Body of pancreas (tissue), 4 donors: ENCODE measurements at places on chromosomes 4 and X. TPM values are rescaled to one million over a fixed set of nuclear protein-coding genes. Genes with fewer than 3 reads are reported as not detected.
A peak's percentile ranks its signal among the peaks of the same experiment; 100 is the strongest.

The UGT2B10 gene
- not detected for total RNA-seq

The NUDT11 gene
- 2.0 TPM for total RNA-seq

The FAM53A gene
- total RNA-seq, result 2.3 TPM

DNA sequence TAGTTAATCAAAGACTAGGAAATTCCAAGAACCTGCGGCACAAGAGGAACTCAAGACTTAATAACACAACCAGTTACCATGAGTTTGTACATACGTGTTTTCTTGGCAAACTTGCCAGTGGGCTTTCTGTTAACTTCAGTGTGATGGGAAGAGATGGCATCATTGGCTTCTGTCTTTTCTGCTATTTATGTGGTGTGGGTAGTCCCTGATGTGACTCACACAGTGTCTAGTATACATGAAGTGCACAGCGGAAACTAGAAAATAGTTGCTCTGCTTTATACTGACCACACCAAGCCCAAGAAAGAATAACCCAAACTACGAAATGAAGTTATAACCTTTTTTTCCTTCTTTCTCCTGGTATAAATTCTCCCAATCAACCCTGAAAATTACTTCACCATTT is 24.5 kb downstream of the DAPP1 start:
- DNase-seq, result no peak

GRCh38 chr4:57044996-57045395 is 65.2 kb downstream of the IGFBP7 start:
- DNase-seq, result no peak

DNA sequence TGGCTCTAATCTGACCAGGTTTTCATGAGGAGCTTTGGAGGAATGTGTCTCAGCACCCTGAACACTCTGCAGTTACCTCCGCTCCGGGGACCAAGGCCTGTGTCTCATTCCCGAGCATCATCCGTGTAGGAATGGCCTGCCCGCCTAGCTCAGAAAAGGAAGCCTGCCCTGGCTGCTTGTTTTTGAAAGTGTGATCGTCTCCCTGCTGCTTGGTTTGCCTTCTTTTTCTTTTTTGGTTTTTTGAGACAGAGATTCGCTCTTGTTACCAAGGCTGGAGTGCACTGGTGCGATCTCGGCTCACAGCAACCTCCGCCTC is 73.3 kb downstream of the CRLF2 start:
- no peak for DNase-seq

- no peak for DNase-seq
These were observed 26.5 kb downstream of the TFDP3 start for GRCh38 chrX:133191739-133192039.

- DNase-seq, result no peak
These were observed 16.6 kb downstream of the DKC1 start for GRCh38 chrX:154779261-154779660.

GRCh38 chr4:32789026-32789608 is 2068.9 kb downstream of the PCDH7 start:
- DNase-seq, result no peak

DNA sequence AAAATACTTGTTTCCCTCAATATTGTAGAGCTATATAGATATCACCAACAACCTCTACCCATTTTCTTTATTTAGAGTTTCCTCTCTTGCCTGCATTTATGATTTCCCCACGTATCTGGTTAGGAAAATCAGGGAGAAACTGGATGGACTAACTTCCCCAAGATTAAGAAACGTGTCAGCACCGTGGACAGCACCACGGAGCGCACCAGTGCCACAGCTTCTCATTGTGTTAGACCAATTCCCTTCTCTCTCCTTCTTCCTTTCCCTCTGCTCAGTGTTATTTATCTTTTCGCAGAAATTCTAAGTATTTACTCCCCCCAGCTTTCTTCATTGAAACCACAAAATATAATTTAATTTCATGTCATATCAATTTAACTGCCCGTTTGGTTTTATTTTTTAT is 568.6 kb upstream of the BOD1L1 start:
- peak; percentile 43 for DNase-seq

GRCh38 chr4:20251031-20251795 is 492 bp upstream of the SLIT2 start:
- DNase-seq, result no peak

DNA sequence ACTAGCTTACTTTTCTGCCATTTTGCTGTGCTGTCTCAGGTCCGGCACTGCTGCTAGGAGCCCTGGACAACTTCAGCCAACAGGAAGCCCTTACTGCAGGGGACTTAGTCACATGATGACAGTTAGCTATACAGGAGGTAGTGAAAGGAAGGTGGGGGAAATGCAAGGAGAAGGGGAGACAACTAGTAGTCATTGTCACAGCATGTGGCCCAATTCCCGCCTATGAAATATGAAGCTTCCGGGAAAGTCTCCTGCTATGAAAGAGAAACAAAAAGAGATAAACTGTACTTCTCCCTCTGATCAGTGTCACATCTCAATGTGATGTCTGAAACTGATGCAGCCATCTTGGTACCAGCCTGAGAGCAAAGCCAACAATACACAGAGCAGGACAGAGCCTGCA is 71.6 kb downstream of the AMELX start:
- no peak for DNase-seq

GRCh38 chr4:14524276-14524675 is 478.0 kb upstream of the CPEB2 start:
- DNase-seq, result no peak

GRCh38 chrX:27981349-27981748 is at the start of gene DCAF8L1:
Gene DCAF8L1 (minus strand): TSS chrX:27981449. CDS start chrX:27981334, 115 bp downstream.
- no peak for DNase-seq

GRCh38 chr4:95153182-95153581 is 395.4 kb downstream of the BMPR1B start:
- no peak for DNase-seq

DNA sequence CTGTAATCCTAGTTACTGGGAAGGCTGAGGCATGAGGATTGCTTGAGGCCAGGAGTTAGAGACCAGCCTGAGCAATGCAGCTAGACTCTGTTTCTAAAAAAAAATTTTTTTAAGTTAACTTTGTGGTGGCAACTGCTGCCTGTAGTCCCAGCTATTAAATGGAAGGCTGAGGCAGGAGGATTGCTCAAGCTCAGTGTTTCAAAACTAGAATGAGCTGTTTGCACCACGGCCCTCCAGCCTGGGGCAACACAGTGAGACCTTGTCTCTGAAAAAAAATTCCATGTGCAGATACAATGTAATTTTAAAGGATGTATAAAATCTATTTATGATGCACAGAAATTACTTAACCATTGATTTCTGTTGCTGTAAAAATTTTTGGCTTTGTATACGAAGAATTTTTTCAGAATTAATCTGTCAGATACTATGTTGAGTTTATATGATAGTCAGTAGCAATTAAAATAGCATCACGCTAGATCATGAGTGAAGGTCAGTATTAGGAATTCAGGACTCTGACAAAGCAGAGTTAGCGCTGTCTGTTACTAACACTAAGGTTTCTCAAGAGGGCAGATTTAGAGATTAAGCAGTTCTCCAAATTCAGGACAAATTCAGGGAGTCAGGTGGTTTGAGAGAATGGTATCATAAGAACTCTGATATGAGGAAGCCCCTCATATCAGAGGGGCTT is 8.3 kb upstream of the AGA start:
- DNase-seq, result no peak

GRCh38 chrX:100804780-100805179 is 15.4 kb upstream of the CSTF2 start:
- DNase-seq, result no peak

DNA sequence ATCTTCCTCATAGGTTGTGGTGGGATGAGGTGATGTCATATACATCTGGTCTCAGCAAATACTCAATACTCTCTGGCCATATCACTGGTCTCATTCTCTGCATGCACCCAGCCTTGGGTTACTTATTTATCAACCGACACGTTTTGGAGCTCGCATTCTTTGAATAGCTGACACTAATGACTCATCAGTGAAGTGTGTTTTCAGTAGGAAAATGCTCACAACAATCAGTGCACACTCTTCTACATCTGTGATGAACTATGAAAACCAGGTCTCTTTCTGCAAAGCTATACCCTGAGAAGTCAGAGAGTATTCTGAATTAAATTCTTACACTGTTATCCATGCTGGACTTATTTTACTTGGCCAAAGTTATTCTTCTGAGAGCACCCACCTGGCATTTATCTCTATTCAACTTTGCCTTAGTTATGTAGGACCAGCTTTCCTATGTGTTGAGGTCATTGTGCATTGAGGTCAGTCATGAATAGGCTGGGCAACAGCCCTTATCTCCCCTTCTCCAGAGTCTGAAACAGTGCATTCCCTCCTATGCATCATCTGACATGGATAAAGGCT is 58.7 kb upstream of the DHX15 start:
- DNase-seq, result no peak

DNA sequence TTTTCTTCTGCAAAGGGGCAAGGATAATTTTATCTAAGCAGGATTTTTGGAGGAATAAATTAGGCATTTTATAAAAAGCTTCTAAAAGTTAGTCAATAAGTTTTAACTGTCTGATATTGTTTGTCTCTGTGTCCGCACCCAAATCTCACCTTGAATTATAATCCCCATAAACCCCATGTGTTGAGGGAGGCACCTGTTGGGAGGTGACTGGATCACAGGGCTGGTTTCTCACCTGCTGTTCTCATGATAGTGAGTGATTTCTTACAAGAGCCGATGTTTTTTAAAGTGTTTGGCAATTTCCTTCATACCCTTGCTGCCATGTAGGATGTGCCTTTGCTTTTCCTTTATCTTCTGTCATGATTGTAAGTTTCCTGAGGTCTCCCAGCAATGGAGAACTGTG is 481.4 kb downstream of the GBA3 start:
- DNase-seq, result no peak

- DNase-seq, result no peak
These were observed 43.2 kb downstream of the QDPR start for GRCh38 chr4:17468619-17469221.

- no peak for DNase-seq
These were observed 682.3 kb downstream of the TRIML1 start for GRCh38 chr4:188821500-188821899.

DNA sequence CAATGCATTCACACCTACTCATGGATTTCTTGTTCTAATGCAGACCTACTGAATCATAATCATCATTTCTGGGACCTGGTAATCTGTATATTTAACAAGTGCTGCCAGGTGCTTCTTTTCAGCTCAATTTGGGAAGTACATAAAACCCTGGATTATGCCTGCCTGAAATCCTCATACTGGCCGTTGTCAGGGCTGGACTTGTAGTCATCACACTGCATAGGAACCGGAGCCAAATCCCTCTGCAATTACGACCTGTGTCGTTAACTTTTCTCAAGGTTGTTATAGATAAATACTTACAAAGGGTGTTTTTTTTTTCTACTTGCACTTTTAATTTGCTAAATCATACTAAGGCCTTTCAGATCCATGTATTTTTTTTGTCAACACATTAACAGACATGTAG is 294.9 kb upstream of the PRPS2 start:
- no peak for DNase-seq
